ENCODE measurements at places on chromosomes 7 and 10.

GRCh38 chr7:47435889-47436312 is 146.0 kb downstream of the TNS3 start:
- no peak for DNase-seq

DNA sequence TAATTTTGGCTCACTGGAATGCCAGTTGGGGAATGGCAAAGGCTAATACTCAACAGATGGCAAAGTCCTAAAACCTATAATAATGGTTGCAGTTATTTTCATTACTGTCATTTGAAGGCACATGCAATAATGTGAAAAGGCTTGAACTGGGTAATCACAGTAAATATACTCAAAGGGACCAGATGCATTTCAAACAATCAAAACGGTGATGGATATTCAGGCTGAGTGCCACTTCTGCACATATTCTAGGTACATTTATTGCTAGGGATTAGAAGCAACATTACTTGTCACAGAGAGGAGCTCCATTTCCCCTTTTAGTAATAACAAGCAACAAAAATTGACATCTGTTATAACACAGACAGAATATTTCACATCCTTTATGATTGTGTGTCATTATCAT is 171.8 kb downstream of the NXPH1 start:
- DNase-seq, result no peak

- DNase-seq, result no peak
Observed at GRCh38 chr10:118842843-118843624, 88.3 kb upstream of the CACUL1 start.

DNA sequence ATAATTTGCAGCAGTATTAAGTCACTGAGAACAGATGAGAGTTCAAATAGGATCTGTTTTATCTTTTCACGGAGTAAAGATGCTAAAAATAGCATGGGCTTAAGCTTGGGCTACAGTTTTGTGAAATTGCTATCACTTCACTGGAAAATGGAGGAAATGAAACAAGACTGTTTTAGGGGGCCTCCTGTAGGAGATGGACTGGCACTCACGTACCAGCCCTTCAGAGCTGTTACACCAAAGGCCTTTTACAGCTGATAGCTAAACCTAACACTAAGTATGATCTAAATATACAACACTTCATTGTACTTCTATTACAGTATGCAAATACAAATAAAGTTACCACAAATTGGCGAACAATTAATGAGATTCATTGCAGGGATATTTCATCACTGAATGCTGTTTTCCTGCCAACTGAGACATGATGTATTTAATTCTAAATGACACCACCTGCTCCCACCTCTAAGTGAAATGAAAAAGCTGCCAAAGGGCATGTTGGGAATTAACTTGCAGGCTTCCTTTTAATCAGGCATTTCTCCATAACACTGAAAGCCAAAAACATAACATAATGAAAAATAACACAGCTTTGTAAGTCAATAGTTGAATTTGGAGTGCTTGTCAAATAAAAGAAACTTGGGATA is 304.5 kb upstream of the LRRN3 start:
- no peak for DNase-seq

GRCh38 chr10:8568401-8568800 is 513.9 kb downstream of the GATA3 start:
- DNase-seq, result no peak

- no peak for DNase-seq
Observed at GRCh38 chr10:13528875-13529713, at the start of gene BEND7. BEND7 (minus strand) TSS chr10:13529014; CDS start chr10:13528533, 481 bp downstream.

DNA sequence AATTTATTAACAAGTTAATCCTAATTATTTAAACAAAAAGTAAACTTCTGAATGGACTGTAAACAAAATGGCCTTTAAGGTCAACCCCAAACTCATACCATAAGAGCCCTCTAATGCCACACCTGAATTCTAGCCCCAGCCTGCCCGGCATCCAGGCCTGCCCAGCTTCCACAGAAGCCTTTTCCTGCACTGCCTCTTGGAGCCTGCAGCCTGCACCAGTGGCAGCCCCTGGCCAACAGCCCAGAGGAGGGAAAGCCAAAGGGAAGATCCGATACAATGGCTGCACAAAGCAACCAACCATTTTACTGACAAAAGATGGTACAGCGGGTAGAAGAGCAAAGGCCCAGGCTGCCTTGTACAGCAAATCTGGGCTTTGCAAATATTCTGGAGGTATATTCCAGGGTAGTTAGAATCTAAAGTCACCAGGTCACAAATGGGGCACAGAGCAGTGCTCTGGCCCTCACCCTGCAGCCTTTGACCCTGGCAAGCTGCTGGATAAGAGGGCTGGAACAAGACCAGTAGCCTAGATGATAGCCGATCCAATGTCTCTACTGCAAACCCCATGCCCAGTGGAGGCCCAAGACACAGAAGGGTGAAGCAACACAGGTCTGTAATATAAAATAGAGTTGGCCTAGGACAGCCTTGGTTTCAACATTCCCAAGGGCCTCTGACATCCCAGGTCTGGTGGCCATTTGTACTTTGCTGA is 12.5 kb upstream of the CH25H start:
- DNase-seq, result no peak

GRCh38 chr10:111677759-111678158 is 505.8 kb downstream of the GPAM start:
- DNase-seq, result no peak

DNA sequence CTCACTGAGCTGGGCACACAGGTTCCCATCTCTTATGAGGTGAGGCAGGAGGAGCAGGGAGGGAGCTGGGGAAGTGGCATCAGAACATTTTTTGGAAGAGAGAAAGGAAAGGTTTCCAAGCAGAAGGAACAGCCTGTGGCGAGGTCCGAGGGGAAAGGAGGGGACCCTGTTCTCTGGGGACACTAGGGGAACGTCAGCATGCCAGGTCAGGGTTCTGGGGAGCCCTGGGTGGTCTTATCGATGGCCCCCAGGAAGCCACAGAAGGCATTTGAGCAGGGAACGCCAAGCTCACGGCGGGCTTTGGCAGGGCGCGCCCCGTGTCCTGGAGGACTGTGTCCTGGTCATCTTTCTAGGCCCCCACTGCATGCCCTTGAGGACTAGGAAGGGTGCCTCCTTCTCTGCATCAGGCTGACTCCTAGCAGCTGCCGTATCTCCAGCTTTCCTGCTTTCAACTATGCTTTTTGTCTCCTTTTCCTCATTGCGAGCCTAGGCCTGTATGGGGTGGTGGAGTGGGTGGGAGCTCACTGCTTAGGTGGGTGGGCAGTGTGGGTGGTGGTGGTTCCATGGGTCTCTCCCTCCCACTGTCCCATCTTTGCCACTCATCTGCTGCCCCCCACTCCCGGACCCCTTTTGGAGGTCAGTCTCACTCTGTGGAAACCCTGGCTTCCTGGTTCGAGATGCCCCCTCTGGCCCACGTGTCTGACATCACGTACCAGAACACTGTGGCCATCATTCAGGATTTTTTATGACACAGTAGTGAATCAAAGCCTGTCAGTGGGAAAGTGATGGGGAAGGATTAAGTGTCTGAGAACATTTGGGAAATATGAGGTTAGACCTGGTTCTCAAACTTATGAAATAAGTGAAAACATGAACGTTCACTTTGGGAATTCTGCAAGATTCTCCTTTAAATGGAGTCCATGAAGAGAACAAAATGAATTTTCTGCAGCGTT is 89.1 kb downstream of the CUX1 start:
- no peak for DNase-seq

DNA sequence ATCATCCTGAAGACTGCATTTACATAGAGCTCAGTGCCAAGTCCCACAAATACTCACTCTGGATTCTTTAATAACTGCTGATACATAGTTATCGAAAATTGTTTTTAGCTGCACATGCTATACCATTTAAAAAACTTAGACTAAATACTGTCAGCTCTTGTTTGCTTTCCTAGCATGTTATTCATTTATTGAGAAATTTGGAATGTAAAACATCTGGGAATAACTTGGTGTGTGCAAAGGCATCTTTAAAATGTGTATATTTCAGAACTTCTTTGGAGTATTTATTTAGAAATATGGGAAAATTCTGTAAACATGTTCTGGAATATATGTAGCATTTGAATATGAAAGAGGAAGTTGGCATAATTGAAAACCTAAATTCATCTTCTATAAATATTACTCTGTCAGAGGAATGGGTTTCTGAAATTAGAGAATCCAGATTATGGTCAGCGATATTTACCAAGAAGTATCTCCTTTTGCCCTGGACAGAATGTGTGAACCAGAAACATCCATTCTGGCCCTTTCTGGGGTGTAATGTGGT is 119.7 kb downstream of the ARID5B start:
- DNase-seq, result no peak

- DNase-seq, result no peak
Observed at GRCh38 chr10:47186941-47187340, 113.1 kb upstream of the GDF10 start.

DNA sequence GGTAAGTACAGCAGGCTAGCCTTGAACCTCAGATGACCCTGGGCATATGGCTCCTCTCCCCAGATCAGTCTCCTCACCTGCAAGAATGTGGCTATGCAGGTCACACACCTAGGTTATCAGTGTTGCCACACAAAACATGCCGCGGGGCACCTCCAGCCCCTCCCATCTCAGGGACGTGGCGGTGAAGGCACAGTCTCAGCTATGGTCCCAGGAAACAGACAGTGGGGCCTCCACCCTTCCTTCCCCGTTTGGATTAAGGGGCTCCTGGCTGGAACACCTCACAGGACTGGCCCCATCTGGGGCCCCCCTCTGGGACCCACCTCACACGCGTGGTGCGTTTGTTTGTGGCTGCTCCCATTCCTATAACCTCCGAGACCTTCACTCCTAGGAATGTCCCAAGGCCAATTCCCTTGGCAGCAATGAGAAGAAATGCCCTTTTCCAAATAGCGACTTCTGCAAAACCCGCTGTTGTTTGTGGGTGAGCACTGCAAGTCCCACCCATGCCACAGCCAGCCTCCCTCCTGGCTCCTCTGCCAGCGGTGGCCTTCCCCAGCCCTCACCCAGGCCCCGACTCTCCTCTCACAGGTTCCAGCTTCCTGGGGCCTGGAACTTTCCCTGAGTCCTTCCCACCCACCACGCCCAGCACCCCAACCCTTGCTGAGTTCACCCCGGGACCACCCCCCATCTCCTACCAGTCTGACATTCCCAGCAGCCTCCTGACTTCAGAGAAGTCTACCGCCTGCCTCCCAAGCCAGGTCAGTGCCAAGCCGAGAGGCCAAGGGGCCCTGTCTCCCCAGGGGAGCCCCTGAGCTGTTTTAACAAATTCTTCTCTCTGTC is 17.1 kb downstream of the ZMIZ2 start:
- DNase-seq, result no peak

GRCh38 chr10:98748298-98748697 is 301.6 kb upstream of the HPS1 start:
- DNase-seq, result no peak

GRCh38 chr10:34145715-34146114 is 669.4 kb downstream of the PARD3 start:
- DNase-seq, result no peak

DNA sequence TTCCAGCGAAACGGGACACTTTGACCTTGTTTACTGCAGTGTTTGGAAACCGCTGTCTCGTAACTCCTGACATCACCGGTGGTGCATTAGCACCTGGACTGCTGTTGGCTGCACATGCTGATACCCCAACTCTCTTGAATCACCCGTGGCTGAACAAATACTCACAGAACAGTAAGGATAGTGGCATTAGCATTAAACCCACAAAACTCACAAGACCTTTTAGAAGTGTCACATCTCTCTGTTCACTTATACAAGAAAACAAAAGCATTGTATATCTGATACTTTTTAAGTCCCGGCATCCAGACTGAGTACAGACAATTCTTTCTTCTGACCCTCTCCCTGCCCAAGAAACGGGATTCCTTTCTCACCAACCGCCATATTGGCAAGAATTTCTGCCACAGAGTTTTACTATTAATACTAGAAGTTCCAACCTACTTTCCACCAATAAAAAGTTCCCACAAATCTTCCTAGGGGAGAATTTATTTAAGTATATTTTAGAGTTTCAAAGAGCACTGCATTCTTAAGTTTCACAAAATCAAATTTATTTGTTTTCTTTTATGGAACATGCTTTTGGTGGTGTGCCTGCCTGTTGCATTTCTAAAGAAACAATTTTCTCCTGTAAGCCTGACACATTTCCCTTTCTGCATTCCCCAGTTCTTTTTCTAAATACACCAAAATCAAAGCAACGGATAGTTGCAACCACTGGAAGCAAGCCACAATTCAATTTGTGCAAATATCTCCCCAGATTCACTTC is 208.4 kb upstream of the KLF14 start:
- DNase-seq, result no peak

DNA sequence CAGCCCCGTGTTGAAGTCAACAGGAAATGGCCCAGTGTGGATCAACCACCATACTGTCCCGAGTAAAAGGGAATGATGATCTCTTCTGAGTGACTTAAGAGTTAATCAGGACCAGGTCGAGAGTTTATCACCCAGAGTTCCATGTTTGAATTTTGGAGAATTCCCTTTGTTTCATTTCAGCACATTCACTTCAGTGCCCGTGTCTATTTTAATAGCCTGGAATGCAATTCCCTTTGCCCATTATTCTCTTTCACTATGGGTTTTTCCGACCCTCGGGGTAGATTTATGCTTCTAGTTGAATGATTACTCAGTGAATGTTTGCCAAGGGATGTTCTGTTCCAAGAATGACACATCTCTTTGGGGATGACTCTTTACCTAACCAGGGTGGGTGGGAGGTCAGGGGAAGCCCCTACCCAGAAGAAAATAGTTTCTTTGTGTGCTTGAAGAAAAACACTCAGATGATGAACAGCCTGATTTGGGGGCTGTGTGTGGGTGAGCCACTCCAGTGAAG is 594.9 kb downstream of the INHBA start:
- DNase-seq, result no peak

DNA sequence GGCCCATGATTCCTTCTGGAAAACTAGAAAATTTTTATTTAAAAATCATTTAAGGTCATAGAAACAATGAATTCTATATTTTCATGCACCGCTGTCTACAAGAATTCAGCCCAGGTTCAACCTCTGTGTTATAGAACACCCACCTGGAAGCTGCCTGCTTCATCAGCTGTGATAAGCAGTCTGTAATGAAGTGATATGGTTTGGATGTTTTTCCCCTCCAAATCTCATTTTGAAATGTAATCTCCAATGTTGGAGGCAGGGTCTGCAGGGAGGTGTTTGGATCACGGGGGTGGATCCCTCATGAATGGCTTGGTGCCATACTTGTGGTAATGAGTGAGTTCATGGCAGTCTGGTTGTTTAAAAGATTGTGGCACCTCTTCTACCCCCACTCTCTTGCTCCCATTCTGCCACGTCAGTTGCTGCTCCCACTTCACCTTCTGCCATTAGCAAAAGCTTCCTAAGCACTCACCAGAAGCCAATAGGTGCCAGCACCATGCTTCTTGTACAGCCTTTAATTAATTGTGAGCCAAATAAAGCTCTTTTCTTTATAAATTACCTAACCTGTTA is 55.6 kb downstream of the MRPL32 start:
- no peak for DNase-seq

- no peak for DNase-seq
Observed at GRCh38 chr10:12013926-12014325, 28.7 kb downstream of the UPF2 start.

GRCh38 chr7:106313966-106314365 is 29.2 kb upstream of the NAMPT start:
- DNase-seq, result no peak

GRCh38 chr10:35480142-35480541 is 125.0 kb upstream of the GJD4 start:
- DNase-seq, result no peak

GRCh38 chr7:133512560-133512959 is 259.7 kb downstream of the EXOC4 start:
- no peak for DNase-seq

- DNase-seq, result no peak
Observed at GRCh38 chr10:103197174-103197573, 4.1 kb upstream of the NT5C2 start.

- DNase-seq, result no peak
Observed at GRCh38 chr10:113180401-113181154, 230.5 kb downstream of the TCF7L2 start.
